ENCODE measurements at places on chromosomes 11 and 22.

DNA sequence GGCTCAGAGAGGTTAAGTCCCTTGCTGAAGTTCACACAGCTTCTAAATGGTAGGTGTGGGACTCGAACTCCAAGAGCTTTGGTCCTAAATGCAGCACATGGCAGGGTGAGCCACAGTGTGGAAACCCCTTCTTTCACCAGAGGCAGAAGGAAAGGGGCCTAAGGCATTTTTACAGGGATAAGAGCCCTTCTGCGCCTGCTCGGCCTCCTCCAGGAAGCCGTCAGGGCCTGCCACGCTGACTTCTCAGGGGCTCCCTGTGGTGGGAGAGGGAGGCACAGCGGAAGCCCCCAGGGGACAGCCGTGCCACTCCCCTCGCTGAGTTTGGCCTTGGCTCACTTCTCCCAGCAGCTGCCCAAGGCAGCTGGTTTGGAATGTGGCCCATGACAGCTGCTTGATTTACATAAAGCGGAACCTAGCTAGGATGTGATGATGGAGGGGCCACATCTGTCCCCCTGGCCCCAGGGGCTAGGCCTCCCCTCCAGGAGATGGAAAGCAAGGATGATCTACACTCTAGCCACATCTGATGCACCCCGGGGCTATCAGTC lies 35.4 kb downstream of the CD82 start:
- peak; percentile 49 for DNase-seq

- DNase-seq: peak; percentile 39
Observed at GRCh38 chr22:24772493-24773220, 1.9 kb downstream of the PIWIL3 start.

- peak; percentile 86 for DNase-seq
Observed at GRCh38 chr11:126332221-126332711, 23.2 kb upstream of the ST3GAL4 start.

GRCh38 chr11:2089536-2090165 lies 49.5 kb downstream of the IGF2 start:
- DNase-seq: peak; percentile 40

- no peak for DNase-seq
Observed at GRCh38 chr11:99932684-99933083, 754.4 kb upstream of the ARHGAP42 start.

Data from fibroblast of skin of scalp (primary cell).